ENCODE measurements at places on chromosomes 7 and 10.

DNA sequence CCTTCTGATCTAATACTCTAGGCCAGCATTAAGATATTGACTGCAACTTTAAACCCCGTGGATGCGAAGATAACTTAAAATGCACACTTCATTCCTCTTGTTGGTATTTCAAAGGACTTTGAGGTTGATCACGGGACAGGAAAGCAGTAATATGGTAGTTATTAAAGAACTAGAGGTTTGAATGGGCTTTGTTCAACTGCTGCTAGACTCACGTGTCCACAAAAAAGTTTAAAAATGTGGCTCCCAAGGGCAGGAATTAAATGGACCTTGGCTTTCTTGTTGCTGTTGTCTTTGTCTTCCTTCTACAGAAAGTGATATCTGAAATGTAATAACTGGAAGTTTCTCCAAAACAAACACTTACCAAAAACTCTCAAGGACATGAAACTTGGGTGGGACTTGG, 186.3 kb downstream of the XPNPEP1 start:
- DNase-seq = no peak

DNA sequence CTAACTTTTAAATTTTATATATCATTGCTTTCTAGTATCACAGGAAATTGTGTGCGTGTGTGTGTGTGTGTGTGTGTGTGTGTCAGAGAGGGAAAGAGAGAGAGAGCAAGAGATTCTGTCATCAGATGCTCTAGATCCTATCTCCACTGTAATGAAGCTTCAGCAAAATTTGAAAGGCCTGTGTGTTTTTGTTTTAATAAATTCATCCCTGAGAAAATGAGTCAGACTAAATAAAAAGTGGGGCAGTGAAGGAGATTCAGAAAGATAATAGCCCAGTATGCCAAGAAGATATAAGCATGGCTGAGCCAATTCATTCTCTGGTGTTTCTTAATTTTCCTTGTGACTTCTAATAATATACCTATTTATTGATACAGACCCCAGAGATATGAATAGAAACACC, 184.2 kb upstream of the TMEM196 start:
- no peak for DNase-seq

DNA sequence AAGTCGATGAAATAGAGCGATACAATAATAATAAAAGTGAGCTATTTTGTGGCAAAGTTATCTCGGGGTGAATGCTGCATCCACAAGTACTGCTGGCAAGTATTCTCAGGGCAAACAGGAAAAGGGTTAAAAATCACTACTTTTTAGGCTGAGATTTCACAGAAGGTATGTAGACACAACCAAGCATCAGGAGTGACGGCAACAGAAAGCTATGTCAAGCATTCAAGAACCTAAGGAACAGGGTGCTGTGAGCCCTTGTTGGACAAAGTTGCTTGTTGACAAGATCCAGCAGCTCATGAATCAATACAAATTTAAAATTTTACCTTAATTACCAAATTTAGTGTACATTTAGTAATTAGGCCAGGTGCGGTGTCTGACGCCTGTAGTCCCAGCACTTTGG, 41.2 kb upstream of the C1QL3 start:
- DNase-seq = no peak

- DNase-seq = peak; percentile 60
These were observed 23.6 kb downstream of the FAM3C start for GRCh38 chr7:121372376-121373010.

DNA sequence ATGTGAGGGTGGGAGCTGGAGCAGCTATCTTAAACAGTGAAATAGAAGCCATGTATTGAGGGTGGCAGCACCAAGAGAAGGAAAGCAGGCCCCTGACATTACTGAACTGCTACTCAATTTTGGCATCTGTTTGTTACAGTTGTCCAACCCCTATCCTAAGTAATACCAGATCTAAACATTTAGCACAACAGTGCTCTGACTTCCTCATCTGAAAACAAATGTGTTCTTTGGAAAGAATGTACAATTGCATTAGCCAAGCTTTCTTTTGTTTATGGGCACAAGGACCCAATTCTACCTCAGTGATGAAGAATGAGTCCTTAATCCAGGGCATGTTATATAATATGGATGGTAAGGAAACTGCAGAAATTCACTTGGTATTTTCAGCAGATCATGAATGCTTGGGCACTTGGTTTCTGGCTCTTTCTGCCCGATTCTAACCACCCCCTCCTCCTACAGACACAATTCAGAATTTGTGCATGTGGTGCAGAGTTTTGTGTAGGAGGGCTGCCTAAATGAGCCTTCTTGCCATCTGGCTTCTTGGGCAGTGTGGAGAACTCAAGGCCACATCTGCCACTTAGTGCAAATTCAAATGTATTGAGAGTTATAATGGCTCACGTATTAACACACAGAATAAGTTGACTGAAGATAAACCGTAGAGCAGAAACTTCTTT, 36.9 kb upstream of the KMT2E start:
- no peak for DNase-seq

DNA sequence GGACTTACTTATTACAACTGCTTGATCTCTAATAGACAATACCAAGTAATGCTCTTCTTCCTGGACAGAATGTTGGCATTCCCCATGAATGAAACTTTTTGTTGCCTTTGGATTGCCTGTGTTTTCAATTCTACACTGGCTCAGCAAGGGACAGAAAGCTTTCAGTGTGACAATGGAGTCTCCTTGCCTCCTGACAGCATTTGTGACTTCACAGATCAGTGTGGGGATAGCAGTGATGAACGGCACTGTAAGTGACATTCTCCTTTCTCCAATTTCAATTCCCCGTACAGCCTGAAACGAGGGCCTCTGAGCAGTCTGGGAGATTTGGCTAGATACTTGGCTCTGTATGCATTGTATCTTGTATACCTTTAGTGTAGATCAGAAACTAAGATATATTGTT, 290 bp downstream of the MALRD1 start:
- DNase-seq = no peak

- no peak for DNase-seq
These were observed 178.4 kb upstream of the TARP start for GRCh38 chr7:38451840-38452239.

GRCh38 chr7:126103582-126103981, 1149.2 kb downstream of the GRM8 start:
- no peak for DNase-seq

DNA sequence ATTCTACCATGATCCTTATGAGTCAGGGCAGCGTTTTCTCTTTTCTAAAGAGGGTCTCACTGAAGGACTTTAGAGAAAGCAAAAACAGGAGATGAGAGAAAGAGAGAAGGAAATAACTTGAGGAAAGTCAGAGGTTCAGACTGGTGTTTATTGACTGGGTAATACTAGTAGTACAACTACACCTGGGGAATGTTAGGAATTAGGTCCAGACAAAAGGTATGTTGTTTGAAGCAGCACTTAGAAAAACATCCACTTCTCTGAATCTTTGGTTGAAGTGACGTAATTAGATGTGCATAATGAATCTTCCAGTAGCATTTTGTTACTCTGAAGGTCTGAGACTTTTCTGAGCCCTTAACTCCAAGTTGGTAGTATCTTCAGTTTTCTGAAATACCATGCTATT, 380.3 kb upstream of the LRGUK start:
- no peak for DNase-seq
